Keratinocyte (primary cell): ENCODE measurements at places on chromosomes 5 and 9.

DNA sequence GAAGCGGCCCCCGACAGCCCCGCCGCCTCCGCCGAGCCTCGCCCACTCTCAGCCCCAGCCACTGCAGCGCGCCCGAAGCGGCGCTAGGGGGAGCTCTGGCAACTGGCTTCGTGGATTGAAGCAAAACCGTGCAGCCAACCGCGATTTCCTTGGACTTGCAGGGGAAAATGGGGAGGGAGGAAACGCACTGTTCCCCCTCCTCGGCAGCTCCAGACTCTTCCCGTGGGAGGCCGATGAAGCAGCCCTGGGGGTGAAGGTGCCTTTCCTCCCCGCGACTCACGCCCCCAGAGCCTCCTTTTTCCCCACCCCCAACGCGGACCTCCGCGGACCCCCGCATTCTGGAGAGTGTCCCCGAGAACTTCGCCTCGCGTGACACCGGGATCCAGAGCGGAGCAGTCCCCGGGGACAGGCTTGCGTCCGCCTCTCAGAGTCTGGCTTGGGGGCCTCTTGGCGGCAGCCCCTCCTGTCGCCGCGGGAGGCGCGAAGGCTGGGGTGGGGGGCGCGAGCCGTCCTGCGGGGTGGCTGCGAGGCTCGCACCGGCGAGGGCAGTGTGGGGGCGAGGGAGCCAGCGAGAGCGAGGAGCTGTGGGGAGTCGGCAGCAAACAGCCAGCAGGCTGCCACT, 3.8 kb downstream of the IER5L start:
- peak; percentile 49 for DNase-seq

GRCh38 chr9:83240671-83241070, 177.7 kb upstream of the RASEF start:
- DNase-seq = no peak

- DNase-seq = no peak
Observed at GRCh38 chr9:138115506-138115905, 237.9 kb downstream of the CACNA1B start.

DNA sequence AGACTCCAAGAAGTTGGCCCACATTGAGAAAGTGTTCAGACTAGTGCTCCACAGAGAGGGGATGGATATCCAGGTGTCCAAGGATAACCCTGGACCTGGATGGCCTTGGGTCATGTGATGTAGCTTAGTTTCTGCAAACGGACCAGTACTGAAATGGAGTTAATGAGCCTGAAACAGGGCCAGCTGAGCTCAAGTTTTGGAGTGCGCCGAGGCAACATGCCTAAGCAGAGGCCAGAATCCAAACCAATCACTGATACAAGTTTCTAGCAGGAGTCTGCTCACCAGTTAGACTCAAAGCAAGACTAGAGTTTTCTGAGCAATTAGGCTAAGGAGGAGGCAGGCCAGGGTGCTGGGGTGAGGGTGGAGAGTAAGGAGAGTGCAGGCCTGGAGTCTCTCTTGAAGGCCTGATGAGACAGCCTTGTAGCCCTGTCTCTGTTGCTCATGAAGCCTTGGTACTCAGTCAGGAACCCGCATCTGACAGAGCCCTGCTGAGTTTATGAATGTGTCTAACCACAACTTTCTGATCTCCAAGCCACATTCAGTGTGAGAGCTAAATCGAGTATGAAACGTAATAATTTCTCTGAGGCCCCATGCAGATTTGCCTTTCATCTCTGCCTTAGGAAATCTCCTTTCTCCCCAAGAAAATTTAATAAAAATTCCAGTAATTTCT, 68.9 kb upstream of the EQTN start:
- no peak for DNase-seq

- DNase-seq = no peak
Observed at GRCh38 chr5:143218517-143219170, 184.8 kb downstream of the NR3C1 start.
